ENCODE measurements at places on chromosomes 5 and 9. TPM values are rescaled to one million over a fixed set of nuclear protein-coding genes. Genes with fewer than 3 reads are reported as not detected.

- no peak overlapping the region for H3K4me3 ChIP-seq
- peak; percentile 72 for DNase-seq
- no peaks in the 10 kb centered on the region for H3K27me3 ChIP-seq
- no peaks in the 10 kb centered on the region for H3K36me3 ChIP-seq
- H3K27ac ChIP-seq: peak overlapping the region; percentile 75
These were observed 6.4 kb upstream of the FPGS start for GRCh38 chr9:127796225-127796813.

DNA sequence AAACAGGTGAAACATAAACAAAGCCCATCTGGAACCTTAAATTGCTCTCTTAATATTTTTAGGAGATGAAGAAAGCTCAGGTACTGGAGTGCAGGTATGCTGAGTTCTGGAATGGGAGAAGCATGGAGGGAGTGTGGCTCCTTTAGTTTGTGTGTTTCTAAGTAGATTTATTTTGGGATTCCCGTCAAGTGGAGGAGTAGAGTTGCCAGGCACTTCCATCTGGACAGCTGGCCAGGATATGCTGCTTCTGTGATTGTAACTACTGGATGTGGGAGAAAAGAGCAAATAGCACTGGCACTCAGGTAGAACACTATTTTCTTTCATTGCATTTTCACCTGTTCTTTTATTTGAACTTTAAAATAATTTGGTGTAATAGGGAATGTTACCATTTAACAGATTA lies 182.3 kb upstream of the MAST4 start:
- H3K27ac ChIP-seq: no peak overlapping the region
- DNase-seq: no peak
- H3K36me3 ChIP-seq: no peaks in the 10 kb centered on the region
- no peaks in the 10 kb centered on the region for H3K4me1 ChIP-seq

- no peaks in the 10 kb centered on the region for H3K4me1 ChIP-seq
- no peaks in the 10 kb centered on the region for H3K36me3 ChIP-seq
- DNase-seq: no peak
- no peak overlapping the region for H3K4me3 ChIP-seq
- no peaks in the 10 kb centered on the region for H3K27me3 ChIP-seq
These were observed 155.2 kb downstream of the ADAMTSL1 start for GRCh38 chr9:18629136-18629535.

DNA sequence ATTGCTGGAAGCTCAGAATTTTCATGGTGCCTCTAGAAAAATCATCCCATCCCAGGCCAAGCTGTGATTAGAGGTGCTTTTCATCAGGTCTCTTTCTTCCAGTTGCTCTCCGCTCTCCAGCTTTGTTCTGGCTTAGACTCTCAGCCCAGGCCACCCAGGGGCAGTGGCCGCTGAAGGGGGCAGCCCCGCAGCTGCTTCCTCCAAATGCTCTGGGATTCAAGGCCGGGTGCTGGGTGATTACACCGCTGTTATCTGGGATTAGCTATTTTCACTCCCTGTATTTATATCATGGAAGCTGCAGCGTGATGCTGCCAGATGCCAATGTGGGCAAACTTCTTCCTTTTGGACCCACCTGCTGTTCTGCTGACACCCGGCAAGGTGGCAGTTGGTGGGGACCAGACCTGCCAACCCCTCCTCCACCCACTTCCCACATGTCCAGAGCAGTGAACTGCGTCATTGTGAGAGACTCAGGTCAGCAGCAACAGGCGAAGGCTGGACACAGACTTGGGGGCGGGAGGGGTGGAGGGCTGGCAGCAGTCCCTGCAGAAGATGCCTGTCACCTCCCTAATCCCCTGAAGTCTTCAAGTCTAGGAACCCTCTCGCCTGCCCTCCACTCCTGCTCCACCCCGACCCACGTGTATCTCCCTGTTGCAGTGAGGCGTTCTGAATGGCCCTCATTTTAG lies 33.9 kb upstream of the NKX2-5 start:
- no peaks in the 10 kb centered on the region for H3K36me3 ChIP-seq
- H3K4me1 ChIP-seq: no peaks in the 10 kb centered on the region
- H3K4me3 ChIP-seq: no peak overlapping the region
- no peak for DNase-seq
- no peak overlapping the region for H3K27ac ChIP-seq

DNA sequence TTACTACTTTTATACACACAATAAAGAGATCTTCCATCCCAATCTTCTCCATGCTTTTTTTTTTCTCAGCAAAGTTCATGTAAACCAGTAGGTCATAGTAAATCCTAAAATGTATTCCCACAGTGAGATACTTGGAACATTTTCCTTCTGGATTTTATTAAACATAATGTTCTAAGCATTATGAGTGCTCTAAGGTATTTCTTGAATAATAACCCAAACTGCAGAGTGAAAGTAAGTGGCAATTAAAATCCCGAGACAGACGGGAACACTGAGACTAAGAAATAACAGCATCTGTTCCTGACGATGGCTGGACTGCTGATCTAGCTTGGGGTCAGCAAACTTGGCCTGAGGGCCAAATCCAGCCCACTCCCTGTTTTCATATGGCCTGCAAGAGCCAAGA lies 359.8 kb downstream of the ARL15 start:
- H3K4me1 ChIP-seq: no peaks in the 10 kb centered on the region
- H3K27ac ChIP-seq: no peak overlapping the region
- H3K4me3 ChIP-seq: no peak overlapping the region

- no peak overlapping the region for H3K27ac ChIP-seq
- DNase-seq: no peak
- no peak overlapping the region for H3K4me3 ChIP-seq
- no peaks in the 10 kb centered on the region for H3K27me3 ChIP-seq
These were observed 89.9 kb downstream of the SH3TC2 start for GRCh38 chr5:148972974-148973374.

DNA sequence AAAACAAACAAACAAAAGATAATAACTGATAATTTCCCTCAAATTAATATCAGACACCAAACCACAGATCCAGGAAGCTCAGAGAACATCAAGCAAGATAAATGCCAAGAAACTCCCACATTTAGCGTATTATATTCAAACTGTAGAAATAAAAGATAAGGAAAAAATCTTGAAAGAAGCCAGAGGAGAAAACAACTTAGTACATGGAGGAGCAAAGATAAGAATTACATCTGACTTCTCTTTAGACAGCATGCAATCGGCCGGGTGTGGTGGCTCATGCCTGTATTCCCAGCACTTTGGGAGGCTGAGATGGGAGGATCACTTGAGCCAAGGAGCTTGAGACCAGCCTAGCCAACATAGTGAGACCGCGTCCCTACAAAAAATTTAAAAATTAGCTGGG lies 17.2 kb upstream of the MLANA start:
- no peaks in the 10 kb centered on the region for H3K4me1 ChIP-seq
- no peaks in the 10 kb centered on the region for H3K27me3 ChIP-seq
- H3K36me3 ChIP-seq: no peaks in the 10 kb centered on the region
- DNase-seq: no peak
- H3K27ac ChIP-seq: no peak overlapping the region

DNA sequence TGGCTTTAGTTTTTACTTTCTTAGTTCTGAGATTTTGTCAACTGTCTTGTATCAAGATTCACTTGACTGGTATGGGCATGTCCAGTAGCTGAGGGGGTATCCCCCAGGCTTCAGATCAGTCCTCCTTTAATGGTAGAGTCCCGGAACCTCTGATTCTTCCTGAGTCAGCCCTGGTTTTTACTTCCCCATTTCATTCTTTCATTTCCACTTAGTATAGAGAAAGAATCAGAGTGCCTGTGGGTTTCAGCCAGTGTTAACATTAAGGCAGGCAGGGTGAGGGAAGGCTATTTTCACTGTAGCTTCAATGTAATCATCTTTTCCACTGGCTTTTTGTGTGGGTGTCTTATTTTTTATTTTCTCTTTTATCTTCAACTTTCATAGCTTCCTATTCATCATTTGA lies 8.3 kb upstream of the COMMD10 start:
- H3K4me3 ChIP-seq: no peak overlapping the region
- DNase-seq: peak; percentile 30
- H3K27me3 ChIP-seq: no peaks in the 10 kb centered on the region

- no peak overlapping the region for H3K4me3 ChIP-seq
- H3K27me3 ChIP-seq: no peaks in the 10 kb centered on the region
- no peaks in the 10 kb centered on the region for H3K36me3 ChIP-seq
- no peak overlapping the region for H3K27ac ChIP-seq
- no peak for DNase-seq
- H3K4me1 ChIP-seq: no peaks in the 10 kb centered on the region
These were observed 162.7 kb upstream of the NFIL3 start for GRCh38 chr9:91586282-91586681.

The PCDHGA7 gene
- 0.35 TPM for total RNA-seq

The FRRS1L gene
- total RNA-seq: 3.8 TPM

The NR5A1 gene
- total RNA-seq: not detected

The RMRP gene
- total RNA-seq: 3,824 TPM
